Globus pallidus (tissue), 1 donor: ENCODE measurements at places on chromosomes 16 and 17.

GRCh38 chr17:82386881-82387704, 15.5 kb downstream of the UTS2R start:
- no peak for DNase-seq

DNA sequence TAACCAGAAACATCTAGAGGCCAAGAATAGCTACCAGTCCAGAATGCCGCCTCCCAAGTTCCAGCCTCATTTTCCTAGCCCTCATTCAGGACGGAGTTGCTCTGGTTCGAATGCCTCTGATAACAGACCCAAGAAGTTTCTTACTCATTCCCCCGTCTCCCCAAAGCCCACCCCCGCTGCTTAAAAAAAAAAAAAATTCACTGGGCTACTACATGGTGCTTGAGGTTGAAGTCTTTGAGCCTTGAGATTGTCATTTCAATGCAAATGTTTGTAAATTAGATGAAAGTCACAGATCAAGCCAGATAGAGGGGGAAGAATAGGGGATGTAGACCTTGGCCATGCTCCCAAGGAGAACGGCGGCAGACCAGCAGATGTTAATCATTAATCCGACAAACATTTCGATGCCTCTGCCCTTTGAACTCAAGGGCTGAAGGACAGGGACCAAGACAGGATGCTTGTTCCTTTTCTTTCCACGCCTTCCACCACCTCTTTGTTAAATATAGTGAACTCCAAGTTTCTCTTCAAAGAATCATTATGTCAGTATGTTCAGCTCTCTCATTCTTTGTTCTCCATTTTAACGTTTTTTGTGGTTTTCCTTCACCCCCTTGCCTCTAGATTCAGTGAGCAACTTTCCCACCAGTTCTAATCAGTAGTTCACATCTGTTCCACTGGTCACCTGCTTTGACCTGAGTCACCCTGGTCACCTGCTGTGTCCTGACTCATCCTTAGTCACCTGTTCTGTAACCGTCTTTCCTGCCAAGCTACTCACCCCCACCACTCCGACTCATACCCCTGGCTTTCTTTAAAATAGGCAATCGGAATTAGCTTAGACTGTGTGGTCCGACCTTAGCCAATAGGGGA, 190.3 kb downstream of the CPPED1 start:
- DNase-seq, result no peak

- DNase-seq, result no peak
Observed at GRCh38 chr16:12927591-12927990, 26.2 kb downstream of the SHISA9 start.

GRCh38 chr16:65538976-65539375, 417.1 kb upstream of the CDH11 start:
- no peak for DNase-seq

- DNase-seq, result no peak
Observed at GRCh38 chr16:76654088-76654820, 377.1 kb downstream of the CNTNAP4 start.

GRCh38 chr17:15971098-15971678, 26.3 kb downstream of the ADORA2B start:
- DNase-seq, result no peak
